ENCODE measurements at places on chromosomes 12 and 14.
A peak's percentile ranks its signal among the peaks of the same experiment; 100 is the strongest.

- peak; percentile 5 for DNase-seq
These were observed 26.1 kb upstream of the SLC6A13 start for GRCh38 chr12:288687-289086.

DNA sequence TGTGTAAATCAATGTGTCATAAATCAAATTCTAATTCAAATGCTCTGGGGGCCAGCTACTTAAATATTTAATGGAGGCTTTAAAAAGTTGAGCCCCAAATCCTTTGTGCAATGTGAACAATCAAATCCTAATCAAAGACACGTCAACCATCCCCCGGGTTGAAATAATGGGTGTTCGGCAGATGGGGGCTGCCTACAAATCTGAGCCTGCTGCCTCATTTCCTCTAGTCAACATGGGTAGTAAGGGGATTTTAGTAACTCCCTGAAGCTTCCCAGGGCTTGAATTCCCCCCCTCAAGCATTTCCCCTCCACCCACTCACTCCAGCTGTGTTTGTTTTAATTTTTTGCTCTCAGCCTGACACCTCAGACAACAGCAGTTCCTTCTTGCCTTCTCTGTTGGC lies 37.8 kb downstream of the SRRM4 start:
- DNase-seq: no peak

DNA sequence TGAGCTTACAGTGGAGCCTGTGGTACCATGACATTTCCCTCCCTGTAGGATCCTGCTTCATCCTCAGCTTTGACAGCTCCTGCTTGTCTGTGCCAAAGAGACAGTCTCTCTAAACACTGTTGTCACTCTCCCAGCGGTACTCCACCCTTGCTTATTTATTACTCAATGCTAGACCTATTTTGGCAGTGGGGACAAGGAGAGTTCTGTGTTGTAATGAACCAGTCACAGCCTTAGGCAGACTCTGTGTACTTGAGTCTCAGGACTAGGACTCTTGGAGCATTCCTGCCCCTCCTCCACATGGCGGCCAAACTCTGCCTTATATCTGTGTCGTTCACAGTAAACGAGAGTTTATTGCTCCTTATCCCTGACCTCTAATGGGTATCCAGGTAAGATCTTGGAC lies 70.9 kb downstream of the PIK3C2G start:
- no peak for DNase-seq

GRCh38 chr12:127941332-127941731 lies 325.6 kb upstream of the TMEM132C start:
- no peak for DNase-seq

GRCh38 chr12:60279221-60279620 lies 683.4 kb downstream of the SLC16A7 start:
- no peak for DNase-seq

DNA sequence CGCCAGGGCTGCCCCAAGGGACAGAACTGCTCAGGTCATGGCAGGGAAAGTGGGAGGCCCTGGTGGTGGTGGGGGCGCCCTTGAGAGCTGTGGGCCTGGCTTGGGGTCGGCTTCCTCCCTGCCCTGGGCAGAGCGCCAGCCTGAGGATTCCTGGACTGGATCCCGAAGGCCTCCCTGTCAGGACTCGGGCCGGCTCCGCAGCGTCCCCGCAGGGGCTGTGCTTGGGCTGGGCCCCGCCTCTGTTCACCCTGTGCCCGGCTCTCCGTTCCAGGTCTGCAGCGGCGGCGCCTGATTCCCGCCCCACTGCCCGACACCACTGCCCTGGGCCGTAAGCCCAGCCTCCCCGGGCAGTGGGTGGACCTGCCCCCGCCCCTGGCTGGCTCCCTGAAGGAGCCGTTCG lies 39.9 kb downstream of the KIF26A start:
- no peak for DNase-seq

GRCh38 chr14:34081576-34082136 lies 130.8 kb upstream of the EGLN3 start:
- DNase-seq: peak; percentile 11

GRCh38 chr14:76955575-76956315 lies 72.8 kb downstream of the IRF2BPL start:
- no peak for DNase-seq

- DNase-seq: no peak
These were observed 6.1 kb upstream of the KRT72 start for GRCh38 chr12:52607314-52607713.

Measured in AG09319 (cell line).